ENCODE measurements at places on chromosomes 12 and 14. TPM values are rescaled to one million over a fixed set of nuclear protein-coding genes. Genes with fewer than 3 reads are reported as not detected.

- no peak for DNase-seq
- no peak overlapping the region for H3K27ac ChIP-seq
- no peak overlapping the region for H3K4me3 ChIP-seq
Observed at GRCh38 chr14:94660306-94660946, 48.2 kb downstream of the SERPINA3 start.

ADCY4 gene
- total RNA-seq: 60.6 TPM

CIROP gene
- not detected for total RNA-seq

DNA sequence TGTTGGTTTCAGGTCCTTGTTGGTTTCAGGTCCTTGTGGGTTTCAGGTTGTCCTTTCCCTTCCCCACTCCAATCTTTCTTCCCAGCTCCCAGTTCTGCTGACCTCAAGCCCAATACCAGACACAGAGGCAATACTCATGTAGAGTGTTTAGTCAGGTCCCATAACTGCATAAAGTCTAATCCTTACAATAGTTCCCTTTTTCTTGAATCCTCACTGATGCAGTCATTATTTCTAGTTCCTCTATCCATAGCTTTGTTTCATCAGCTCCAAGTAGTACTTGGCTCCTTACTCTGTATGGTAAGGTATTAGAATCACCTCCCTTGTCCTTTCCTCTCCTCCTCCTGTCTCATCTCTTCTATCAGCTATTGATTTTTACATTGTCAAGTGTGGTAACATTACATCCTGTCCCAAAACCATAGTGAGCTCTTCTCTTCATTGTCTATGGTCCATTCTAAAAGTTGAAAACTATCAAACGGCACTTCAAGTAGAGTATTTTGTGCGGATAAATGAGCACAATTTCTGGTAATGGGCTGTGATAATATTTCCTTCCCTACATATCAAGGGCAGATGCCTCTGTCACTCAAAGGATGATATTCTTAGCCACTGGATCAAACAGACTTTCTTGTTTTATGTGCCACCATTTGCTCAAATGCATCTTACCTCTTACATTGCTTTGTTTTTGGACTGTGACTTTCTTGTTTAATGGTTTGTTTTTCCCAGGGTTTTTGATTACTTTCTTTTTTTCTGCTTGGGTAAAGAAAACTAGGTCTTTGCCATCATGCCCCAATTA is 57.2 kb upstream of the JDP2 start:
- H3K36me3 ChIP-seq: no peaks in the 10 kb centered on the region
- H3K4me3 ChIP-seq: no peak overlapping the region
- H3K27ac ChIP-seq: no peak overlapping the region
- DNase-seq: no peak
- no peaks in the 10 kb centered on the region for H3K4me1 ChIP-seq
- H3K27me3 ChIP-seq: no peaks in the 10 kb centered on the region

DNA sequence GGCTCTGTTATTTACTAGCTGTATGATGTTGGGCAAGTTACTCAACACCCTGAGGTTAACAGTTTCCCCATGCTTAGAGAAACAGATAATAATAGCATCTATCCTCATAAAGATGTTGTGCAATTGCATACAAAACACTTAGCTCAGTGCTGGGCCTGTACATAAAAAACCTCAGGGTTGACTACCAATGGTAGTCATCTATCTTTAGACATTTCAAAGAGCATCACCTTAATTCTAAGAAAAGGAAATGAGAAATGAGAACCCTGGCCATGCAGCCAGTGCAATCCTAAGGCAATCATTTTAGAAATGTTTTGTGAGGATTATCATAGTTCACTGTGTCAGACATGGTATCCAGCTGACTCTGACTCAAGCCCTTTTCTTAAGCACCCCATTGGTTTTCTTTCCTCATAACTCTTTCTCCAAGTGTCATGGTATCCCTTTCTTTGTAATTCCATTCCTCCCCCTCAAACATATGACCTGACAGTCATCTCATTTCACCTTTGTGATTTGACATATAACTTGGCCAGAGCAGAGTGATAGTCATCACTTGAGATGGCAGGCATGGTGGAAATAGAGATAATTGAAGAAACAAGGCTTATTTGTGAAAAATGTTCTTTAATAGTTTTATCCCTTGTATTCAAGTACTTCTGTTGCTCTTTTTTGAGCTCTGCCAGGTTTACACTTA is 29.5 kb upstream of the OSBPL8 start:
- peak overlapping the region; percentile 64 for H3K27ac ChIP-seq
- no peak for DNase-seq
- no peaks in the 10 kb centered on the region for H3K4me1 ChIP-seq
- no peak overlapping the region for H3K4me3 ChIP-seq
- no peaks in the 10 kb centered on the region for H3K27me3 ChIP-seq

- H3K4me1 ChIP-seq: no peaks in the 10 kb centered on the region
- no peak for DNase-seq
- no peaks in the 10 kb centered on the region for H3K27me3 ChIP-seq
Observed at GRCh38 chr12:71063087-71063486, 94.7 kb downstream of the TSPAN8 start.

GRCh38 chr12:68794653-68795251 is 13.2 kb upstream of the MDM2 start:
- no peak overlapping the region for H3K27ac ChIP-seq
- DNase-seq: no peak
- H3K4me3 ChIP-seq: no peak overlapping the region
- H3K36me3 ChIP-seq: no peaks in the 10 kb centered on the region
- no peaks in the 10 kb centered on the region for H3K4me1 ChIP-seq

- no peak for DNase-seq
- H3K4me3 ChIP-seq: no peak overlapping the region
- no peak overlapping the region for H3K27ac ChIP-seq
- no peaks in the 10 kb centered on the region for H3K4me1 ChIP-seq
- no peaks in the 10 kb centered on the region for H3K27me3 ChIP-seq
Observed at GRCh38 chr12:51647647-51648046, 56.6 kb downstream of the SCN8A start.

DNA sequence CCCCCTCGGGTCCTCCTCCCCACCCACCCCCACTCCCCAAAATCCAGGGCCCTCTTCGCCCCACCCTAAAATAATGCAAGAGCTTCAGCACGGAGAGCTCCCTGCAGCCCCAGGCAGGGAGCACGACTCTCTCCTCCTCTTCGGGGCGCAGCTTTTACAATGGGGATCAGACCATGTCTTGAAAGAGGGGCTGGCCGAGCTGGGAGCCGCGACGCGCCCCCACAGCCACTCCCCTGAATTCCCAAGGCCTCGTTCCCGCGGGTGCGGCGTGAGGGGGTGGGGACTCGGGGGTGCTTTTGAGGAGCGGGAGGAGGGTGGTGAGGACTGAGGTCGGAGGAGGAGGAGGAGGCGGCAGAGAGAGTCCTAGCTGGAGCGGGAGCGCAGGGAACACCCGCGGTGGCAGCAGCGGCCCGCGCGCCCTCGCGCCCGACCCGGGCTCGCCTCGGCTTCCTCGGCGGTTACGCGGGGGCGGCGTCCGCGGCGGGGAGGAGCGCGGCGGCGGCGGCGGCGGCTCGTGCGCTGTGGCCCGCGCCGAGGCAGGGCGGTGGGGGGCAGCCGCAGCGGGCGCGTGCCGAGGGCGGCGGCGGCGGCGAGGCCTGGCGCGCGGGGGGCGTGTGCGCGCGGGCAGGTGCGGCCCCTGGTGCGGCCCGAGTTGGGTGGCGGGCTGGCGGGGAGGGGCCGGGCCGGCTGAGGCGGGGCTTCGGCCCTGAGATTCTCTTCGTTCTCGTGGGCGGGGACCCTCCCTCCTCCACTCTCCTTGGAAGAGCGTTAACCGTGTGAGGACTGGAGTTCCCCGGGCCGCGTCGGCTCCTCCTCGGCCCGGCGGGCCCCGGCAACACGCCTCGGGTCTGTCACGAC is at the start of gene ANKS1B:
ANKS1B (minus strand) TSS at position 666 of the 858 bp plus-strand sequence. CDS start 699 bp downstream, outside the sequence.
- peak within 1 kb of the TSS; percentile 53 for H3K4me3 ChIP-seq
- peak; percentile 61 for DNase-seq
- H3K36me3 ChIP-seq: no peaks in the 10 kb centered on the region
- peak within 1 kb of the TSS; percentile 77 for H3K27ac ChIP-seq

DNA sequence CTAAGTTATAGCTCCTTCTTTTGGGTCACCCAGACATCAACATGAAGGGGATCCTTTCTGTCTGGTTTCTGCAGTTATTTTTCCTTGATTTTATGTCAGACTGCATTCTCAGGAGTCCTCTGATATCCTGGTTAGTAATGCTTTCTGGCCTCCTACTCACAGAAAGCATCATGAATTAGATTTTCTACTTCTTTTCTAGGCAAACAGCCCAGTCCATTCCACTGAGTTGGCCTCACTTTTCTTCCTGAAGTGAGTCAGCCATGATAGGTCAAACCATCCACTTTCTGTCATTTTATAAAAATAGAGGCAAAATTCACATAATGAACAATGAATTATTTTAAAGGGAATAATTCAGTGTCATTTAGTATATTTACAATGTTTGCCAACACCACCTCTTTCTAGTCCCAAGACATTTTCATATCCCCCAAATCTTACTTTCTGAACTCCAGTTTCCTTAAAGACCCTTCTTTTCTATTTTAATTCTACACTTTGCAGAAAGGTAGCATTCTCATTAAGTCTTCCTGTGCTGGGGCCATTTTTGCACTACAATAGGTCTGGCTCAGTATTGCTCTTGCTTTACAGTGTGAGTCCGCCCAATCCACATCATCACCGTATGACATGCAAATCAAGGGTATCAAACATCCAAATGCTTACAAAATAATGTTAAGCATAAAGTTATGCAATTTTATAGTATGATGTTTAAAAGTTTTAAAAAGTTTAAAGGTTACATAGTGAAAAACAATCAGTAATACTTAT is 95.1 kb downstream of the UNC79 start:
- H3K27ac ChIP-seq: no peak overlapping the region
- no peak for DNase-seq
- no peaks in the 10 kb centered on the region for H3K36me3 ChIP-seq

ADAM21 gene
- total RNA-seq: not detected

All from breast epithelium (tissue), 4 donors.